ENCODE measurements at places on chromosomes 6 and 20.

DNA sequence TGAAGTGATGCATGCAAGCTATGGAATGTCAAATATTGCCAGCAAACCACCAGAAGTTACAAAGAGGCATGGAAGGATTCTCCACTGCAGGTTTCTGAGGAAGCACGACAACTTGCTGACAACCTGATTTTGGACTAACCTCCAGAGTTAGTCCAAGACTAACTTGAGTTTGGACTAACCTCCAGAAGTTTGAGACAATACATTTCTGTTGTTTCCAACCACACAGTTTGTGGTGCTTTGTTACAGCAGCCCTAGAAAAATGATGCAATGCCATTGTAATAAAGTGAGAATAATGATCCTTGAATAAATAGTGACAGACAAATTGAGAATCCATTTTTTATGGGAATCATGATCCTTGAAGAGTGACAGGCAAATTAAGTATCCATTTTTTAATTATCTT, 169.9 kb upstream of the HDDC2 start:
- DNase-seq: no peak

DNA sequence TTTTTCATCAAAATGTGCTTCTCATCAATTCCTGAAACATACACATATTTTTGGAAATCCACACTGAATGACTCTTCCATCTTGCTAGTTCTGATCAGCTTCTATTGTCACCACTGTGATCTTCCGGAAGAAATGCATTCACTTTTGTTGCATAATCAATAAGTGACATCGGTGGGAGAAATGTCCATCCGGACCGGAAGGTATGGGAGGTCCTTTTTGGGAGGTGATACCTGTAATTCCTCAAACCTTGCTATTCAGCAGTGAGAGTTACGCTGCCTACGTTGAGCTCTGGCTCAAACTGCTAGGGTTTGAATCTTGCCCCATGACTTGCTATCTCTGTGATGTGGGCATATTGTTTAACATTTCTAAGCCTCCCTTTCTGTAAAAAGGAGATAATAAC, 16.6 kb upstream of the TFB1M start:
- DNase-seq: no peak

- DNase-seq: no peak
These were observed 885 bp downstream of the MTCL3 start for GRCh38 chr6:127518191-127518709.

DNA sequence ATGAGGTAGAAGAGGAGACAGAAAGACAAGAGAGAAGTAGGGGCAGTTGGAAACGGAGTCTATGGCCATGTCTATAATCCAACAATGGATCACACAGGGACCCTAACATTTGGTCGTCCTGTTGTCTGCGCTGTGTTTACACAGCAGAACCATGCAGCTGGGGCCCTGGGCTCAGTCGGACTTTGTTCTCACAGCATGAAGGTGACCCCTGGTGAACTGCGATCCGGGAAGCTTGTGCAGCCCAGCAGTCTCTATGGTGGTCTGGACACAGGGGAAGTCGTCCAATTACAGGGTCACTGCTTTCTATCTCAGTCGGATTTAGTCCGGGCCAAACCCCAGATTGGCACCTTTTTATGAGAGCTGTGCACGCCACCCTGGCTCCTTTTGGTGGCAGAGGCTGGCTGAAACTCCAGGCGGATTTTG, 153.6 kb downstream of the FOXA2 start:
- DNase-seq: no peak

DNA sequence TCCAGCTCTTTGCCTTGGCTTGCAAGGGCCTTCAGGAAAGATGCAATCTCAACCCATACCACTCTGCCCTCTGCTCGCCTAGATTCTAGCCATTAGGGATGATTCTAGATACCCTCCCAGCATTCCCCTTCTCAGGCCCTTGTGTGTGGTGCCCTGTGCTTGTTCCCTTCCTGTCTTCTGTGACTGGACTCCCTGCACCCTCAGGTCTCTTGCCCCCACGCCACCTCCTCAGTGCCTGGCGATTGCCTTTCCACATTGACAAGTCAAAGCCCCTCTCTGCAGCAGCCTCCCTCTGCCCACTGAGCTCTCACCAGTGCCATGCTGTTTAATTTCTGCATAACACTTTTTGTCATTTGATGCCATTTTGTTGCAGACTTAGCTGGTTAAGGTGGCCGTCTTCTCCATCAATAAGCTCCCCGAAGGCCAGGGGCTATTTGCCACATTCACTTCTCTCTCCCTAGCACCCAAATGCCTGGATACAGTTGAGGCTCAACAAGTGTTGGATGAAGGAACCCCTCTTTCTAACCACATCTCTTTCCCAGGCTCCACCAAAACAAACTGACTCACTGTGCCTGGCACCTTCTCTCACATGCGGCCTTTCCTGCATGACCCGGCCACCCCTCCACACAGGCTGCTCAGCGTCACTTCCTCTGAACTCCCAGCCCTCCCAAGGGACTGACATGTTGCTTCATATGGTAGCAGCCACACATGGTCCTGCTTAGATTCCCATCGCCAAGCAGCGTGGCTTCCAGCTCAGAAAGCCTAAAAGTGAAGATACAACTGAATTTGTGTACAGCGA, 4.6 kb upstream of the TXNDC5 start:
- DNase-seq: no peak

GRCh38 chr6:55963301-55963700, 87.9 kb upstream of the BMP5 start:
- DNase-seq: no peak

DNA sequence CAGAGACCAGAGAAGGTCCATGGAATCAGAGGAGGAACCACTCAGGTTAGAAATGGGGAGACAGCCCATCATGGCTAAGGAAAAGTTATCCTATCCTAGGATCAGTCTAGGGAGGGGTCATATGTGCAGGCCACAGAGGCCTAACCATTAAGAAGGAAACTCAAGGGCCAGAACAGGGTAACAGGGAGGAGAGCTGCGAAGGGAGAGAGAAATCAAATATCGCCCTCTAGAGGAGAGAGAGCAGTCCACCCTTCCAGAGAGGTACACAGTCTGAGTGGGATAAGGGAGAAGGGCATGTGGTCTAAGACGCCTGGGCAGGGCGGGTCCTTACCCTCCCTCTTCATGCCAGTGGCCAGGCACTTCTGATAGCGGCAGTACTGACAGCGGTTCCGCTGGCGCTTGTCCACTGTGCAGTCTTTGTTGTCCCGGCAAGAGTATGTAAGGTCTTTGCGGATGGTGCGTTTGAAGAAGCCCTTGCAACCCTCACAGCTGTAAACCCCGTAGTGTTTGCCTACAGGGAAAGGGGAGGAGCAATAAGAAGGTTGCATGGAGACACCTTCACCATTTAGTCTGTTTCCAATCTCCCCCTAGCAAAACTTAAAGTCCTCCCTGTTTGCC, 2.9 kb downstream of the RXRB start:
- no peak for DNase-seq

DNA sequence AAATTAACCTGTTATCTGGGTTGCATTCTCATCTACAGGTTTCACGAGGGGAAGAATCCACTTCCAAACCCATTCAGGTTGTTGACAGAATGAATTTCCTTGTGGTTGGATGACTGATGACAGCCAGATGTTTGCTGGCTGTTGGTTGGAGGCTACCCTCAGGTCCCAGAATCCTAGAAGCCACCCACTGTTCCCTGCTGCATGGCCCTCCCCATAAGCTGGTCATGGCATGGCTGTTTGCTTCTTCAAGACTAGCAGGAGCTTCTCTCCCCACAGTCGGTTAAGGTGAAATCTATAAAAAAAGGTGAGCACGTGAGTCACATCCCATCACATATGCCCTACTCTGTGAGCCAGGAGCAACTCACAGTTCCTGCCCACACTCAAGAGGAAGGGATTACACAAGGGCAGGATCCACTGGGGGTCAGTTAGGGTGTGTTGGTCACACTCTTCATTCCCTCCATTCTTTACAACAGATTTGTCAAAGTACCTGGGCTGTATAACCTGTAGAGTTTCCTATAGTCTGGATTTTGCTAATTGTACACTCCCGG, 19.5 kb upstream of the RPS10 start:
- no peak for DNase-seq

DNA sequence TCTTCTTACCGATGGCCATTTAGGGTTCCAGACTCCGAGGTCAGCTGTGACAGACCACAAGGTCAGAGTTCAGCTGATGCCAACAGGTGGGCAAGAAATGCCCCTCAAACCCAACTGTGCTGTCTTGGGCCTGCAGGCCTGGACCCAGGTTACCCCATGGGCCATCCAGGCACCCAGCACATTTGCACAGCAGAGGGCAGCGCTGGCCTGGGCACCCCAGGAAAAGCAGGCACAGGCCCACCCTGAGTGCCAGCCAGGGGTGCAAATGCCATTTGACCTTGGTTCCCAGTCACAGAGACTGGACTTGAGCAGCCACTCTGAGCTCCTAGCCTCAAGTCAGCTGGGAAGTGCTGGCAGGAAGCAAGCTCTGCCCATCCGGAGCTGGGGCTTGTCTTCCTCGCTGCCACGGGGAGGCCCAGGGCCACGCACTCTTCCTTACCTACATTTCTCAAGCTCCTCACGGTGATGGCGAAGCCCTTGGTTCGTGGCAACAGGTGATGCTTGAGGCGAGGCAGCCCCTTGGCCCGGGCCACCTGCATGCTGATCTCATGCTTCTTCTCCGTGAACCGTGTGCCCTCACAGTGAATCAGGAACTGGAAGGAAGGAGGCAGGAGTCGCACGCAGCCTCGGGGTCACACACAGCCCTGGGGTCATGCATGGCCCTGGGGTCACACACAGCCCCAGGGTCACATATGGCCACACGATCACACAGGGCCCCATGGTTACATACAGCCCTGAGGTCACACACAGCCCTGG, 120.8 kb downstream of the AGPAT4 start:
- no peak for DNase-seq

DNA sequence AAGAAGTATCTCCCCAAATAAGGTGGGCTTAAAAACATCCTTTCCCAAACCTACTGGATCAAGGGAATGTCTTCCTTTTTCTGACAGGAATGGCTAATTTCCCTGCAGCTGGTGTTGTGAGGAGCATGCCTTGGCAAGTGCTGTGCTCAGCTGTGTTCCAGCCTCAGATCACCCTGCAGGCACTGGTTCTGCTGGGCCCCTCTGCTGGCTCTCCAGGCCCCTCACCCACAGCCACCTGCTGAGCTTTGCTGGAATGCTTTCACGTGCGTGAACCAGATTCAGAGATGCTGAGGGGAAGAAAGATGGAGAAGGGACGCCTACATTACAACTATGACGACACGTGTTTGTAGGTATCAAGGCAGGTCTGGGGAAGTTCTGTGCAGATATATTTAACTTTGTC, 71.3 kb upstream of the FOXC1 start:
- DNase-seq: no peak

DNA sequence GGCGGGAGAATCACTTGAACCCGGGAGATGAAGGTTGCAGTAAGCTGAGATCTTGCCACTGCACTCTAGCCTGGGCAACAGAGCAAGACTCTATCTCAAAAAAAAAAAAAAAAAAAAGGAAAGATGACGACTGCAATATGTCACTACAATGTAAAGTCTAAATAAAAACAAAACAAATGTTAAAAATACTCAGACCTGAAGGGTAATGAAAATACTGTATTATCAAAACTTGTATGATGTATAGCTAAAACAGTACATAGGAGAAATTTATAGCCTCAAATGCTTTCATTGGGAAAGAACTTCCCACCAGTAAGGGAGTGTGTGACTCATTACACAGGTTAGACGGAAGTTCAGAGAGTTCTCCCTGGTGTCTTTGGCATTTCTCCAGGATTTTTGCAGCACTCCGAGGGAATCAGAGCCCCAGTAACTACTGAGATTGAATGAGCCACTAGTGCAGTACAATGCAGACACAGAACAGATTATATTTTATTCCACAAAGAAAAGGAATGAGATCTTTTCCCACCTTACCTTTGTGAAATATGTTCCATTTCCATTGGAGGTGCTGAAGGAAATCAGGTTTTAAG, 12.5 kb upstream of the RALGAPB start:
- DNase-seq: no peak

DNA sequence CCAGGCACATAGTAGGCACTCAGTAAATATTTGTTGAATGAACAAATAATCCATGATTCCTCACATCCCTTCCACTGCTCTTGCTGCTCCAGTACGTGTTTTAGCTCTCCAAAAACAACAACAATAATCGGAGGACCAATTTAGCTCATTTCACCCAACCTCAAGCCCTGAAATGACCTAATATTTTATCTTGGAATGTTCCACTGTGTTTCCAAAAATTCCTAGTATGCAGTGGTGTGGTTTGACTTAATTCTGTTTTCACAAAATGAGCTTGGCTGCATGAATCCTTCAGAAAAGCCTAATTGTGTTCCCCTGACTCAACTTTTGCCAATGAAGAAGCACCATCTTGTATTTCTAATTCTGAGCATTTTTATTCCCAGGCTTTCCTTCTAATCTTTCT, 168.0 kb upstream of the PHACTR1 start:
- no peak for DNase-seq

DNA sequence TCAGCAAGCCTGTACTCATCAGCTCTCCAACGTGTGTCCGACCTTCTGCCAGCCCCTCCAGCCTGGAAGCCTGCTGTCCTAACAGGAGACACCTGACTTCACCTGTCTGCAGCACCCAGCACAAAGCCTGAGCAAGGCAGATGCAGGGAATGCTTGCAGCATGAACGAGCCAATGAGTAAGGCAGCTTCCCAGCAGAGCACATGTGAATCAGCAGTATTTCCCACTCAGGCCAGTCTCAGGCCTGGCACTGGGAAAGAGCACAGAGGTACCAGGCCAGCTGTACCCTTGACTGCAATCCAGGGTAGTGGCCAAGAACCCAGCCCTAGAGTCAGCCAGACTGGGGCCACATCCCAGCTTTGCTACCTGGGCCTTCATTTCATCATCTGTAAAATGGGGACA, 120.8 kb downstream of the MAFB start:
- DNase-seq: no peak

DNA sequence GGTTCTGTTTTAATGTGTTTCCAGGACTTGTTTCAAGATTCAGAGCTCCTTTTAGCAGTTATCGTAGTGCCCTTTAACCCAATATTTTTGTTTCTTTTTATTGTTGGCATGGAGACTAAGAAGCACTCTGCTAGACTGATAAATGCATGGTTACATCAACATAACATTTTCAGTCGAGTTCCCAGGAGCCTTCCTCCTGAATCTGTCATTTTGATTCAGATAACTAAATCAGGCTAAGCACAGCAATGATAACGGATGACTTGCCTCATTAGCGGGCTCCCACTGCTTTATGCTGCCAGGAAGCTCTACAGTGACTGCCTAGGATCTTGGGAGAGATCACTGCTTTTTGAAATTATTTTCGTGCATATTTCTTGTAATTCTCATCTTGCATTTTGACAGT, 772.8 kb upstream of the GJE1 start:
- no peak for DNase-seq
